ENCODE measurements at places on chromosomes 13 and 19.

GRCh38 chr13:32837973-32838927 lies 178.0 kb upstream of the KL start:
- DNase-seq = no peak

DNA sequence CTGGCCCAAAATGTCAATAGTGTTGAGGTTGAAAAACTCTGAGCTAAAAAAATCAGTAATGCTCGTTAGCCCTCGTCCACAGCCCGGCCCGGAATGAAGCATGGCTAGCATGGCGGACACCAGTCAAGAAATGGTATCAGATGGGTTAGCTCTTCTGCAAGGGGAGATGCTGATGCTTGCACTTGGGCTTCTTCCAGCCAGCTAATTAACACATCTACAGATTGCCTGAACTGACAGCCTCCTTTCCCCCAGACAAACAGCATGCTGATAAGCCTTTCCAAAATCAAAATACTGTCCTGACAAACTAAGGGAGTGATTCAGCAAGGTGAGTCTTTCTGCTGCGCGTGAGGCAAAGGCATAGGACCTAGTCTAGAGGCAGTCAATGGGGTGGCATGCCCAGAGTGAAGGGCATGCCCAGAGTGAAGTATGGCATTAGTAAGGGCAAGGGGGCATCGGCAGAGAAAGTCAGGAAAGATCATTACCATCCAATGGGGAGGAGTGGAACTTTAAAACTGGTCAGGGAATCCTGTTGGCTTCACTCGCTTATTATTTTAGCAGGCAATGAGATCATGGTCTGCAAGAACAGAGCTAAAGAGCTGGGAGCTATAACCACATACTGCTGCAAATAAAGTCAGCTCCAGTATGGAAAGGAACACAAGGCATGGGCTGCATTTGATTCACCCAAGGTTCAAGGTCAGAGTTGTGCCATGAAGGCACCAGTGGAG lies 30.2 kb upstream of the UBE2L5 start:
- DNase-seq = no peak

DNA sequence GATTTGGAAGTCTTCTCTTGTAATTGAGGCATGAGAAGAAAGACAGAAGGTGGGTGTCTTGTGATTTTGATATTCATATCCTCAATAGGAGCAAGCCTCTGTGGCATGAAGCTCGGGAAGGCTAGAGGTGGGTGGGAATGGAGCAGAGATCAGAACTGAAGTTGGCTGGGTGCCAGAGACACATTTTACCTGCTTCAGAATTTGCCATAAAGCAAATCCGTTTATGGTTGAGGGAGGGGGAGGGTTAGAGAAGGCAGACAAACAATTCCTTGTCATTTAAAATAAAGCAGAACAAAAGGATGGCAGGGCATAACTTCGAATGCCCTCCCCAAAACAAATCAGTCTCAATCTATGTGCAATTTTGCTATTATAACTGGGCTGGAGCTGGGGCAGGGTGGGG lies 305.9 kb downstream of the KLF5 start:
- no peak for DNase-seq

GRCh38 chr13:79988573-79988972 lies 352.4 kb downstream of the SPRY2 start:
- no peak for DNase-seq

GRCh38 chr13:89684896-89685295 lies 1662.6 kb upstream of the MIR17HG start:
- no peak for DNase-seq

DNA sequence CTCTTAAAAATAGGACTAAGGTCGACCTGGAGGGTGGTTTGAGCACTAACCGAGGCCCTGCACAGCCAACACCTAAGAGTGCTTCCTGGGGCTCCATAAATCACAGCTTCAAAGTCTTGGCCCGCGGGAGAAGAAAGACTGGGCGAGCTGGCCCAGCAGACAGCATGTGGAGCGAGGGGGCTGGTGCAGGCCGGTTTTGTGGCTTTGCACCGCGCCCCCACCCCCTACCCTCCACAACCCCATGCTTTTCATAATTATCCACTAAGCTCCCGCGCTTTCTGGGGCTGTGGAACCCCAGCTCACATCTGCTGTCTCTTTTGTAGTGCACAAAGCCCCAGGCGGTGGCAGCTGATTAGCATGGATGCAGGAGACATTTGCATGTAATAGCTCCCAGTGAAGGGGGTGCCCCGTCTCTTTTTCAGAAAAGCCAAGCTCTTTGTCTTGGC lies 17.1 kb downstream of the CARM1 start:
- no peak for DNase-seq

GRCh38 chr19:49850221-49850486 lies 805 bp upstream of the PTOV1 start:
- DNase-seq = no peak

DNA sequence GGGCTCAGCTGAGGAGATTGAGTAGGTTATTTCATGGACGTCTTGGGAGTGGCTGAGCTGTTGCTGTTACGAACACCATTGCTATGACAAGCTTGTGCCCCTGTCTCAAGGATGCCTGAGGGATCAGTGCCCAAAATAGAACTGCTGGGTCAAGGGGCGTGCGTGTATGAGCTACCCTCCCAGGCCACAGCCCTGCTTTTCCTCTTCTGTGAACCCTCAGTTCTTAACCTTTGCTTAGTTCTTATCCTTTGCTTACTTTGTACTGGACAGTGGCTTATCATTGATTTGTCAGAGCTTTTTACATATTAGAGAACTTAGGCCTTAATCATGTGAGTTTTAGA lies 9.0 kb downstream of the ARHGAP45 start:
- DNase-seq = no peak

- no peak for DNase-seq
Observed at GRCh38 chr13:45327253-45327955, 13.6 kb downstream of the TPT1 start.

- no peak for DNase-seq
Observed at GRCh38 chr19:58476498-58477015, 405 bp downstream of the ZNF446 start.
